ENCODE measurements at places on chromosomes 16 and 17.

DNA sequence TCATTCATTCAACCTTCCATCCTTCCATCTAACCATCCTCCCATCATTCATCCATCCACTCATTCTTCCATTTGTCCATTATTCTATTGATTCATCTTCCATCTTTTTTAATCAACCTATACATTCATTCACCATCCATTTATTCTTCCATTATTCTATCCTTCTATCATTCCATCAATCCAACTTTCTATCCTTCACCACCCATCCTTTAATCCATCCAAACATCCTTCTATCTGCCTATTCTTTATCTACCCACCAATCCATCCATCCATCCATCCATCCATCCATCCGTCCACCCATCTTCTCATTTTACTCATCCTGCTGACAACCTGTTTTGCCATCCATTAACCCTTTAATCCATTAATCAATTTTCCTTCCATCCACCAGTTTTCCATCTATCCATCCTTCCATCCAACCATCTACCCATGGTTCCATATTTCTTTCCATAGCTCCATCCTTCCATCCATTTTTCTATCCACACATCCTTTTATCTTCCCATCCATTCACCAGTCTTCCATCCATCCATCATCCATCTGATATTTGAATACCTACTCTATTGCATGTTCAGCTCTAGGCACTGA is 21.8 kb upstream of the WFDC1 start:
- DNase-seq, result no peak

- no peak for DNase-seq
These were observed 12.8 kb upstream of the CBX8 start for GRCh38 chr17:79809530-79810129.

DNA sequence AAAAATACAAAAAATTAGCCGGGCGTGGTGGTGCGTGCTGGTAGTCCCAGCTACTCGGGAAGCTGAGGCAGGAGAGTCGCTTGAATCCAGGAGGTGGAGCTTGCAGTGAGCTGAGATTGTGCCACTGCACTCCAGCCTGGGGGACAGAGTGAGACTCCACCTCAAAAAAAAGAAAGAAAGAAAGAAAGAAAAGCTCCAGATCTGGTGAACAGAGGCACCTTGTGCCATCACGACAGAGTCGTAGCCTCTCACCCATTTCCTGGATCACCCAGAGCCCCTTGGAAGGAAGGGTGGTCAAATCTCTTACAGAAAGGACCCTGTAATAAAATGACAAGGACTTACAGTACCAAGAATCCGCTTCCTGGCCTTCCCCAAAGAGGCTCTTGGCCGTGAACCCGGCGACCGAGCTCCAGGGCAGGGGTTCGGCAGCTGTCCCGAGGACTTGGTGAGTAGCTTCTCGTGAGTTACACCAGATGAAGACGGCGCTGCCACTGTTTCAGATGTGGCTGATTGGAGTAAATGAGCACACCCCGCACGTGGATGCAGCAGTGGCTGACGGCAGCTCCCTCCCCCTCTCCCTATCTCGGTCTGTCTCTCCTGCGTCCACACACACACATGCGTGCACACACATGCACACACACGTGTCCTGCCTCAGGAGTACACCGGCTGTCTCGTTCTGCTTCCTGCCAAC is 13.5 kb downstream of the LGALS3BP start:
- no peak for DNase-seq

DNA sequence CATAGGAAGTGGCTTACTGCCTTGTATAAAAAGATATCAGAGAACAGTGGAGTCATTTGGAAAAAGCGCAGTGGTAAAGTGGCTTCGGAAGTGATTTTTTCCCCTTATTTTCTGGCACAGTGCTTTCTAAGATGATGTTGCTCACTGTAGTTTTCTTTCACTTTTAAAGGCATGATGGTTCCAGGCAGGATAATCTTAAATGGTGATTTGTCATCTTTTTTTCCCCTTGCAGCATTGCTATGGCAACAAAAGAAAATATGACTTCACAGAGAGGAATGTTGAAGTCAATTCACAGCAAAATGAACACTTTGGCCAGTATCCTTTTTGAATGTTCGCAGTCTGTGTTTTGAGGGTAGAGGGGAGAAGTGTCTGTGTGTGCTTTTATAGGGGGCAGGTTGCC is 42.5 kb downstream of the GOSR1 start:
- DNase-seq, result no peak

DNA sequence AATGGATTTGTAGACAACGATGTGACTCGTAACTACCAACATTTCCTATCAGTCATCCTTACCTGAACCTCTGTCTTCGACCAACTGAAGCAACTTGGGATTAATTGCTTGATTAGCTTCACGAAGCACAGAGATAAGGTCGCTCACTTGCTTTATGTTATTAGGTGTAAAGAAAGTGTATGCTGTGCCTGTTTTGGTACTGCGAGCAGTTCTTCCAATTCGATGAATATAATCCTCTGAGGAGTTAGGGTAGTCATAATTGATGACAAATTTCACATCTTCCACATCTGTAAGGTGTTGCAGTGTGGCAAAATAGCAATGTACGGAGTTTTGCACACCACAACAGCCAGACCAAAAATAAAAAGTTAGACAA is 3.6 kb upstream of the POLG2 start:
- no peak for DNase-seq

DNA sequence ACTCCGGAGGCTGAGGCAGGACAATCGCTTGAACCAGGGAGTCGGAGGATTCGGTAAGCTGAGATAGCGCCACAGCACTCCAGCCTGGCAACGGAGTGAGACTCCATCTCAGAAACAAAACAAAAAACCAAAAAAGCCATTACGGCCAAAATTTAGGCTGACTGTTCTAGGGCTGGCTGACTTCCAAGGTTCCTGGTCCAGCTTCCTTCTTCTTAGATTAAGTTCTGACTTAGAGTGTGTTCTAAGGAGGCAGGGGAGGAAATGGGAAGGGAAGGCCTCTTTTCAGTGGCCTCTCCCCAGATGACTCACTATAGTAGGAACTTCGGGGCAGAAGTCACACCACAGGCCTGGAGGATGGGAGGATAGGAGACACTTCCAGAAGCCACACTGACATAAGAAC is 27.7 kb upstream of the CLEC18B start:
- no peak for DNase-seq

- no peak for DNase-seq
These were observed 7.0 kb downstream of the CD19 start for GRCh38 chr16:28938721-28939120.

GRCh38 chr16:60674241-60674640 is 1362.0 kb downstream of the CDH8 start:
- no peak for DNase-seq

DNA sequence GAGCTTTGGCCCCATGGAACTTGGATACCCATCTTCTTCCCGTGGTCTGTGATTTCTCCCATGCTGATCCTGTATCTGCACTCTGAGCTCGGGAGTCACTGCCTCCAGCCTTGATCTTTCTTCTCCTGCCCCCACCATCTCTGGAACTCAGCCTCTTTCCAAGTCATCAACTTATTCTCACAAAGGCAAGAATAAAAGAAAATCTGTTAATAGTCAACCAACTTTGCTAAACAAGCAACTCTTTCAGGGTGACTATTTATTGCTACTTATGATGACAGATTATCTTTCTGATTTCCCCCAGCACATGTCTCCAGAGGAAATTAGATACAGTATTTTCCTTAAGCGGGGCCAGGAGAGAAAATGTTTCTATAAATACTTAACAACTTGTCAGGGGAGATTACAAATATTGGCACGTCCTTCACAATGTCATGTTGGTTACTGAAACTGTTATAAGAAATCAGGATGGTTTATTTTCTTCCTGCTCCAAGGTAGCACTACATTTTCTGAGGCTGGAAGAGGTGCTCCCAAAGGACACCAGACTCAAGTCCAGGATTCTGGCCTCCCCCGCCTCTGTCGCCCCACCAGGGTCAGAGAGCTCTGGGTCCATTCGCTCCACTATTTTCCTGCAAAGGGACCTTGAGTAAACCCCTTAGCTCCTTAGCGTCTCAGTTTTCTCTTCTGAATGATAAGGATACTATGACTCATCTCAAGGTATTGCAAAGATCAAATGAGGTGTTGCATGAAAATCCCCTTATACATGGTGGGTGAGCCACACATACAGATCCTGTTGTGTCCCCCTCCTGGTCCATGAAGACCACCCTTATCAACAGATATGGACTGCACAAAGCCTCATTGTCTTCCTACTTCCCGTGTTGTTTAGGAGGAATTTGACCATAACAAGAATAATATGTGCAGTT is 205.2 kb upstream of the WSCD1 start:
- DNase-seq, result no peak
